Forelimb muscle (tissue), 1 donor: ENCODE measurements at places on chromosomes 2 and 18. TPM values are rescaled to one million over a fixed set of nuclear protein-coding genes. Genes with fewer than 3 reads are reported as not detected.
A peak's percentile ranks its signal among the peaks of the same experiment; 100 is the strongest.

DNA sequence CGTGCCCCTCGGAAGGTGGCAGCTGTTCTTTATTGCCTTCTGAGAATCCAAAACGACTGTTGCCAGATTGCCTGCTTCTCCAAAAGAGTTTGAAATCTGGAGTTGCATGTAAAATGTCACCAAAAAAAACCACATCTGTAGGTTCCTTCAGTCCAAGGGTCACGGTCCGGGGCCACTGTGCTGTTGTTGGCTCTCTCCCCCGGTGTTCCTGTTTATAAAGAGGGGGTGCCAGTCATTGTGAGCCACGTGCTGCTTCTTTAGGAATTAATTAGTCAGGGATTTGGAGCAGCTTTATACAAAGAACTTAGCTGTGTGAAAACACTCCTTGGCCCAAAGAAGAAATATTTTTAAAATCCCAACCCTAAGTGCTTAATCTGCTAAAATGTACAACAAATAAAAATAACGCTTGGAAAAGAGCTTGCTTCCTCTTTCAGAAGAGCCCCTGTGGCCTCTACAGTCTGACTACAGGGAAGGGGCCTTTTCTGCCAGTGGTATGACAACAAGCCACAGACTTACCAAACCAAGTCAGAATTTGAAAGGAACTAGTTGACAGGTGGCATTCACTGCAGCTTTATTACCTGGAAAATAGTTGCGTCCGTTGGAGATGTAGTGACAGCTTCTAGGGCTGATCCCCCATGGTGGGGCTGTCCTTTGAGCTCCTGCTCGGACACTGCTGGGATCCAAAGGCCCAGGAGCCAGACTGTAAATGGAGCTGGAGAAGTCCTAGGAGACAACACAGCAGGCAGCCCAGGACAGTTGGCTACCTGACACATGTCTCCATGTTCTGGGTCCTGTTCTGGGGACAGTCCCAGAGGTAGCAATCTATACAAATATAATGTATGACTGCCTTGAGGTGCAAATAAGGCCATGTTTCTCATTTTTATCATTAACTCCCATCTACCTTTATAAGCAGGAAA, 84.5 kb upstream of the SLC1A4 start:
- DNase-seq = no peak

DNA sequence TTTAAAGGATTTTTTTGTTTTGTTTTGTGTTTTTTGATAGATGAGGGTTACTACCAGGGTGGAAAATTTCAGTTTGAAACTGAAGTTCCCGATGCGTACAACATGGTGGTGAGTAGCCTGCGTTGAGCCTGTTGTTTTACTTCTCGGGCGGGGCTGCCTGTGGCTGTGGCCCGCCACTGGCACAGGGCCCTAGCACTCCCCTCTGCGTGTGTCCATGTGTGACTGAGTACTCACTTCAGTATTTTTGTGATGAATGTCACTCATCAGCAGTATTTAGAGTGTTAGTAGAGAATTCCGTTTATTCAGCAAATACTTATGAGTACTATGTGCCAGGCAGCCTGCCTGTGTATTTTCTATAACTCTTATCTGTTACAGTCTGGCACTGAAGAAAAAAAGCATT, 44.3 kb upstream of the SCLY start:
- no peak for DNase-seq

DNA sequence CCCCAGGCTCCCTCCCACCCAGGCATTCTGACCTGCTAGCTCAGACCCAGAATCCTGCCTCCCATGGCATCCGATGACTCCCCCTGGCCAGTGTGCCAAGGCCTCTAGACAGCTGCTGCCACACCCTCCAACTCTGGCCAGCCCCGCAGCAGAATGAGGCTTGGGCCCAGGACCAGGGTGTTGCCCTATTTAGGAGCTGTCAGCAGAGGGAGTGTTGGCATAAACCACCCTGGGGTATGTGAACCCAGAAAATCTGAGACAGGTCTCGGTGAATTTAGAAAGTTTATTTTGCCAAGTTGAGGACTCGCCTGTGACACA, 134.3 kb downstream of the KLHL29 start:
- no peak for DNase-seq

CELF4 gene
- 1.1 TPM for polyA plus RNA-seq

DNA sequence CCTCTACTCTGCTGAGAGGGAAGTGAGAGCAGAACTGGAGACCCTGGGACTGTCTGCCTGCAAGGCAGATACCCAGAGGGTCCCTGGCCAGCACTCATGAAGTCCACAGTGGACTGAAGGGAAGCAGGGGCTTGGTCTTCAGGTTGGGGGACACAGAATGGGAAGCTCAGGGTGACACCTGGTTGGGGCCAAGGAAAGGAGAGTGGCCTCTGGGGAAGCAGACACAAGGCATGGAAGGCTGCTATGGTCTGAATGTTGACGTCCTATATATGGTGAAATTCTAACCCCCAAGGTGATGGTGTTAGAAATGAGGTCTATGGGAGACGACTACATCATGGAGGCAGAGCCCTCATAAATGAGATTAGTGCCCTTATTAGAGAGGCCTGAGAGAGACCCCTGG, 69.3 kb downstream of the MRO start:
- no peak for DNase-seq

DNA sequence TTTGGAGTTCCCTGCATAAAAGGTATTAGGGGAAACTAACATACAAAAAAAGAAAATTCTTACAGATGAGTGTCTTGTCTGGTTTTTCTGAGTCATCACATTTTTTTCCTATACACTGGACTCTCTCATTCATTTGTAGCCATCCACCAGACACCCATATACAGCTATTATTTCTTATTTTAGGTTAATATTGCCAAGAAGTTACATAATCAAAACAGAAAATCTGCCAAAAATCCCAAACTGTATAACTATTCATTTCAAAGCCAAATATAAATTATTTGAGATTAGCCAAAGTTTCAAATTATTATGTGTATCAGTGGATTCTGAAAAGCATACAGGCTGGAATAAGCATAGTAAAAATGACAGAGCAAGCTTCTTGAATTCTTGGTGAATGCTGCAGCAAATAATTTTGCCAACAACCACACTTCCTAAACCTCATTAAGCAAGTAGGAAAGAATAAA, 191.2 kb downstream of the NCKAP5 start:
- DNase-seq = peak; percentile 64

DOK6 gene
- 3.5 TPM for polyA plus RNA-seq

DNA sequence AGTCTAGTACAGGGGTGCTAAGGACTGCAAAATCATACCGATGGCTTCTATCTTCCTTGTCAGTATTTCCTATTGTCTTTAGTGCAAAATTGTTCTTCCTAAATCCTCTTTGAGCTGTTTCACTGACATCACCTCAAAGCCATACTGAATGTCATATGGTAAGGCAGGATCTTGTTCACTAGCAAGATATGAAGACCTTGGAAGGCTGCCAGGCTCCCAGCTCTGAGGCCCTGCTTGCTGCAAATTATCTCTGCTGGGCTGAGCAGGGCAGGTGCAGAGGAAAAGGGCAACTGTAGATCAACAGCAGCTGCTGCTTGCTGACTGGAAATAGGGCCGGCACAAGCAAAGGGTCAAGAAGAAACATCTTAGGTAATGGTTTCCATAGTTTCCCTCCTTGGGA, 58.2 kb downstream of the PMAIP1 start:
- peak; percentile 25 for DNase-seq

VPS54 gene
- polyA plus RNA-seq = 22.7 TPM

- DNase-seq = peak; percentile 41
These were observed 58.0 kb upstream of the EML6 start for GRCh38 chr2:54665436-54665856.

CERKL gene
- 6.7 TPM for polyA plus RNA-seq

BBS5 gene
- polyA plus RNA-seq = 6.7 TPM

CENPO gene
- 13.0 TPM for polyA plus RNA-seq

GRCh38 chr2:216289470-216289869, 82.8 kb downstream of the MARCHF4 start:
- no peak for DNase-seq

- DNase-seq = no peak
These were observed 594 bp downstream of the RAD51AP2 start for GRCh38 chr2:17517481-17518211.

IL18R1 gene
- polyA plus RNA-seq = 0.57 TPM

C2orf66 gene
- 0.14 TPM for polyA plus RNA-seq

THSD7B gene
- polyA plus RNA-seq = 0.42 TPM

DNA sequence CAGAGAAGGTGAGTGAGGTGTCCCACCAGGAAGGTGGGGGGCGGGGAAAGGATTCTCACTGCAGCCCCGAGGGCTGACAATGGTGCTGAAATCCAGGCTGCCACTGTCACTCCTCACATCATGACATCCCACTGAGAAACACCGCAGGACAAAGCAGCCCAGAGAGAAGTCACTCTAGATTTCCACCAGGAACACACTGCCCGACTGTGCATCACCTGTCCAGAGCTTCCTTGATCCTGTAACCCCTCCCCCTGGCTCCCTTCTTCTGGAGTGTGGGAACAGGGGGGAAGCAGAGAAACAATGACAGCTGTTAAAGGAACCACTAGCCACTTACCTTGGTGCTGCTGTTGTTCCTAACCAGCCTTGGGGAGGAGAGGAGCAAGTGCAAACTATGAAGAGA, 69.9 kb downstream of the MRO start:
- DNase-seq = no peak

- no peak for DNase-seq
These were observed 10.6 kb downstream of the CFLAR start for GRCh38 chr2:201126308-201127151.

GRCh38 chr2:17101091-17101490, 417.1 kb downstream of the RAD51AP2 start:
- DNase-seq = no peak

GREB1L gene
- polyA plus RNA-seq = 10.6 TPM

CMPK2 gene
- 3.1 TPM for polyA plus RNA-seq

- DNase-seq = no peak
These were observed 46.2 kb downstream of the UNC80 start for GRCh38 chr2:209817844-209818271.

DNA sequence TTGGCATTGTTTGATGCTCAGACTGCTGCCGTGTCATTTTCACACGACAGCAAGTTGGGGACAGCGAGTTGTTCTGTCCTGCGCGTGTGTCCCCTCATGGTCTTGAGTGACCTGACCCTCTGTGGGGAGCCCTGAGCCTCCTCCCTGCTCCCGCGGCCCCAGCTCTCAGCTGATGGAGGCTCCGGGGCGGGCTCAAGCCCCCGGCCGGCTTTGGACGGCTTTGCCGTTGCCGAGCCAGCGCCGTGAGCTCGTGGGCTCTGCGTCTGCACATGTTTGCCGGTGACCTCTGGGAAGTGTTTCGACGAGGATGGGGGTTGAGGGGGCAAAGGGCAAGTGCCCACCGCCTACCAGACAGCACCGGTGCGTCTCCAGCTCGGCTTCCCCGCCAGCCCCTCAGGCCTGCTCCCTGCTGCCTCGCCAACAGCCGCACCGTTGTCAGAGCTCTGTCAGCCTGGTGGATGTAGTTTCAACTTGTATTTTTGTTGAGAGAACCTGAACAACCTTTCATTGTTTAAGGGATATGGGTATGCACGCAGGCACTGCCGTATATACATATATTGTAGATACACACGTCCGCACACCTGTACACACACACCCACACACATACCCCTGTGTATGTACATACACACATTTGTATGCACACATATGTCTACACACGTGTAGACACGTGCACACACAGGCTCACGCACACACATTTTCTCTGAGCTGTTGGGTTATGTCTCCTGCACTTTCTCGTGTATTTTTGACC, 13.7 kb downstream of the PDCD1 start:
- no peak for DNase-seq

DNA sequence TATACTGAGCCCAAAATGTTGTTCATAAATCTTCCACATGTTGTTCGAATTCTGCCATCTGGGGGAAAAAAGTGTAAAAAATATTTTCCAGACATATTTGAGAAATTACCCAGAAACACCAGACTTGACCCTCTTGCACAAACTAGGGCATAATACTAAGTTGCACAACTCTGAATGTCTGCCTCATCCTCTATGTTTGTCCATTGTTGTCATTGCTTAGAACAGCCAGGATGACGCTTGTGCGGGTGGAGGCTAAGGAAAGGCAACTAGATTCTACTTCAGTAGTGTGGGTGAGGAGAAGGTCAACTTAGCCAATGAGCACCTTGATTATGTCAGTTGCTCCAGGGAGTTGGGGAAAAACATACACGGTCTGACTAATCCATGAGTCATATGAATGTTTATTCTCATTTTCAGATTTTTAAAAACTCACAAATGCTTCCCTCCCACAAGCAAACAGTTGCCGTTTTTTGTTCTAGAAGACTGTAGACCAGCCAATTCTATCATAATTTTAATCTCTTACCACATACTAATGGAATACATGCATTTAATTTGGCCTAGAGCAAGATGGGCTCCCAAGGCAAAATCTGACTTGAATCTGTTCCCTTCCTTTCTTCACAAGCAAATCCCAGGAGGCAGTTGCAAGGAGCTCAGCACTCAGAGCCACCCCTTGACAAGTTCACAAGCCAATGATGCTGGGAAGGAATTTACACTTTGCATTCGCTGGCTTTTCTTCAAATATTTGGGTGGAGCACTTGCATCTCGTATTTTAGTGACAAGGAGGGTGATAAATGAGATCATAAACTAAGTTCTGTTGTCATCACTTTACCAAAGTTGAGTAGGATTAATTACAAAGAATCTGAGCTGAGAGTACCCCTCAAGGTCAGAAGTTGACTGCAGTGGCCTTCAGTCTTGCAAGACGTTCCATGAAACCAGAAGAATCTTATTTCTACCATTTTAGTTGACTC, 163.2 kb upstream of the TWIST2 start:
- DNase-seq = peak; percentile 62

DNA sequence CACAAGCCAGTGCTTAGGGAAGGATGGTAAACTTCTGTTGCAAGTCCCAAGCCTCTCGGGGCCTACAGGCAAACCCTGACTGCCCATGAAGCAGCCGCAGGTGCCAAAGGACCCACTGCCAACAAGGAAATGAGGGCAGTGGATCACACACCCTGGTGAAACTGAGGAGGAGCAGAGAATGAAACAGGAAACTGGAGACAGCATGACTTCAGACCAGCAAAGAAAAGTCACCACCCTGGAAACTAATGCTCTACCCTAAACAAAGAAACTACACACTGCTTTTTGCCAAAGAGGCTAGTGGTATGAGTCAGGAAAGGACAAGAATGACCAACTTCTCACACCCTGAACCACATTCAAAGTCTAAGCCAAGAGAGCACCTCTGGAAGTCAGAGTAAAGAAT, 97.2 kb downstream of the MYO5B start:
- DNase-seq = no peak
